ENCODE measurements at places on chromosomes 7 and 10.
A peak's percentile ranks its signal among the peaks of the same experiment; 100 is the strongest.

DNA sequence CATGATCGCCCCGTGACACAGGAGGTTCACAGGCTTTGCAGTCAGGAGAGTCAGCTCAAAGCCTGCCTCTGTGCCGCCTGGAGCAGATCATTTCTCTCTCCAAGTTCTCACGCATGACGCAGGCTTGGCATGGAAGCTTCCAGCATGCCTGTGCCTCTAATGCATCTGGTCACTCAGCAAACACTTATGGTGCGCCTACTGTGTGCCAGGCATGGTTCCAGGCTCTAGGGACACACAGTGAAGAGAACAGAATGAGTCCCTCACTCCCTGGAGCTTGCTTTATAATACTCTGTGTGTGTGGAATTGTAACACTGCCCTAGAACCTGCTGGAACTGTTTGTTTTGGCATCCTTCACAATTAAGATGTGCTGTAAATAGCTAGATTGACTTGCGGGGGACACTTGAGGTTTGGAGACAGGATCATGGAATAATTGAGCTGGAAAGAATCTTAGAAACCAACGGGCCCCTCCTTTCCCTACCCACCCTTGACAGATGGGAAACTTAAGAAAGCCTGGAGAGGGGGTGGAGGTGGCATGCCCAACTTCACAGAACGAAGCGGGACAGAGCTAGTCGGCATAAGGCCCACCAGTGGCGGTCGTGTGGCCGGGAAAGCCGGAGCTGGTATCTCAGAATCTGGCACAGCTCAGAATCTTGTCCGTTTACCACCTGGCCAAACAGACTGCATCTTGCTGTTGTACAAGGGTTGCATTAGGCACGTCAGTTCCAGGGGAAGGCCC lies 4.6 kb upstream of the MYH16 start:
- no peak for DNase-seq

- no peak for DNase-seq
Measured at GRCh38 chr7:101287032-101287431, 34.6 kb downstream of the IFT22 start.

GRCh38 chr10:19500959-19501358 lies 315.3 kb upstream of the PLXDC2 start:
- no peak for DNase-seq

DNA sequence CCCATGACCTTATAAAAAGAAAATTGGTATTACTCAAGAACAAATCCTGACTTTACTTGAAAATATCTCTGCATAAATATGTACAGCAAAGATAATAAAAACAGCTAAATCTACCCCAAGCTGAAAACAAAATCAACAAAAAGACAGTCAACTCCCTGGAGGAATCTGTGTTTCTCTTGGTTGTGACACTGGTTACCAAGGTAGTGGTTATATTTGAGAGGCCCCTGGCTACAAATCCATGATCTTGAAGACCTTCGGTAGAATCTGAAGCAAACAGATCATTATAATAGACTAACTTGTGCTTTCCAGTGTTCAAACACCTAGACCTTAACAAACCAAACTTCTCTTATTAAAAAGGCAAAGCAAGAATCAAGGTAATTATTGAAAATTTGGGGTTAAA lies 123.9 kb upstream of the SGCE start:
- DNase-seq = no peak

DNA sequence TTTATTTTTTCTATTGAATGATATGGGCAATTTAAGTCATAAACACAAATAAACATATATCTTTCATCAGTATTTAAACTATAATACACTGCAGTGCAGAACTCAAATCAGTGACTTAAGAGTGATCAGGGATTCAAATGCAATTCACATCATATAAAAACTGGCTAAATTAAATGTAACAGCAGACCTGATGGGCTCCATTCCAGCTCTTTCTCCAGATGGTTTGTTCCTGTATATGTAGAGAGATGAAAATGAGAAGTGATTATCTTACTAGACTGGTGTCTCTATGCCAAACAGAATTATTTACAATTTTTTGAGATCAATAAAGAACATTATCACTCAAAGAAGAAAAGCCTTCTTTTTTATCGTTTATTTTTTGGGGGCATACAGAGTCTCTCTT lies 568.8 kb upstream of the ADARB2 start:
- DNase-seq = no peak

DNA sequence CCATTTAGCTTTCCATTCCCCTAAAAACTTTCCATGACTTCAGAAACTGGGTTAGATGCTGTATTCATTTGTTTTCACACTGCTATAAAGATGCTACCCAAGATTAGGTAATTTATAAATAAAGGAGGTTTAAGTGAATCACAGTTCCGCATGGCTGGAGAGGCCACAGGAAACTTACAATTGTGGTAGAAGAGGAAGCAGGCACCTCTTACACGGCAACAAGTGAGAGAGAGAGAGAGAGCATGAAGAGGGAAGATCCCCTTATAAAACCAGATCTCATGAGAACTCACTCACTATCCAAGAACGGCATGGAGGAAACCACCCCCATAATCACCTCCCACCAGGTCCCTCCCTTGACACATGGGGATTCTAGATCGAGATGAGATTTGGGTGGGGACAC lies 336.8 kb downstream of the TFEC start:
- DNase-seq = no peak

- DNase-seq = no peak
Measured at GRCh38 chr7:39084349-39084748, 106.6 kb downstream of the POU6F2 start.

DNA sequence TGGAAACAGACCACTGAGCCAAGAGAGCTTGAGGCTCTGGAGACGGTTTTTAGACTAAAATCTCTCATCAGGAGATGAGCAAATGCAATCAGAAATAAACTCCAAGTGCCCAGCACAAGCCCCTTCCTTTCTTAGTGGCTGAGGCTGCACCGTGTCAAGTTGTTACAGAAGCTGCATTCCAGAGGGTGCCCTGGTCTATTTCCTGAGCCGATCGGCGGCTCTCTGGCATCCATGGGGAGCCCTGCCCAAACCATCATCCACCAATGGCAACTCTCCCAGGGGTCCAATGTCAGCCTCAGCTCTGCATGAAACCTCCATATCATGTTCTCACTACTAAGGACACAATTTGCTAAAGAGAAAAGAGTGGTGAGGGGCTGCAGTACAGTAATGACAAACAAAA lies 89.6 kb downstream of the SVIL start:
- DNase-seq = no peak

- DNase-seq = no peak
Measured at GRCh38 chr10:43077421-43078171, 727 bp downstream of the RET start.

GRCh38 chr7:71828361-71828760 lies 583.8 kb downstream of the CALN1 start:
- DNase-seq = no peak

- no peak for DNase-seq
Measured at GRCh38 chr7:149475121-149476045, 14.5 kb upstream of the ZNF777 start.

- no peak for DNase-seq
Measured at GRCh38 chr10:110610308-110610774, 33.8 kb upstream of the RBM20 start.

DNA sequence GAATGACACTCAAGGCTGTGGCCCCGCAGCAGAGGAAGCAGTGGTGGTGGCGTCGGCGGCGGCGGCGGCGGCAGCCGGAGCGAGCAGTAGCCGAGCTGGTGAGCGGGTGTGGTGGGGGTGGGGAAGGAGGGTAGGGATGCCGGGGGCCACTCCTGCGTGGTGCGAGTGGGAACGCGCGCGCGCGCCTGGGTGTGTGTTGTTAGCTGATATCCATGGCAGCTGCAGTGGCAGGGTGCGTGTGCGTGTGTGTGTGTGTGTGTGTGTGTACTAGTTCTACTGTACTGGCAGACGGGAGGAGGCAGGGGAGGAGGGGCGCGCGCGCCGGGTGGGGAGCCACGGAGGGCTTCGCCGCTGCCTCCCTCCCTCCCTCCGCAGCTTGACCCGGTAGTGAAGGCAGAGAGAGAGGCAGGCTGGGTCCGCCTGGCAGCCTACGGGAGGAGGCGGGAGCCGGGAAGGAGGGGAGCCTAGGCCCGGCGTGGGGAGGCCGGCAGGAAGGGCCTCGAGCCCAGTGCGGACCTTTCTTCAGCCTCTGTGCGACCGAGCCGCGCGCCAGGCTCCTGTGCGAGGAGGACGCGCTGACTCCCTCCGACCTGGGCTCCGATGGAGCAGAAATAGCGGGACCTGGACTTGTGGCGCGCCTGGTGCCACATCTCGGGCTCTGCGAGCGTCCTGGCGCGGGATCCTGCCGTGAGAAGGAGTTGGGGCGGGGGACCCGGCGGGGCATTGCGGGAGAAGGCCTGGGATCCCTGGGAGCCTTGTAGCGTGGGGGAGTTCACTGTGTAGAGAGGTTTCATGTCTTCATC lies at the start of gene MAGI2:
MAGI2 (minus strand) TSS at position 110 of the 803 bp plus-strand sequence. CDS start 347 bp downstream, outside the sequence.
- peak; percentile 16 for DNase-seq

DNA sequence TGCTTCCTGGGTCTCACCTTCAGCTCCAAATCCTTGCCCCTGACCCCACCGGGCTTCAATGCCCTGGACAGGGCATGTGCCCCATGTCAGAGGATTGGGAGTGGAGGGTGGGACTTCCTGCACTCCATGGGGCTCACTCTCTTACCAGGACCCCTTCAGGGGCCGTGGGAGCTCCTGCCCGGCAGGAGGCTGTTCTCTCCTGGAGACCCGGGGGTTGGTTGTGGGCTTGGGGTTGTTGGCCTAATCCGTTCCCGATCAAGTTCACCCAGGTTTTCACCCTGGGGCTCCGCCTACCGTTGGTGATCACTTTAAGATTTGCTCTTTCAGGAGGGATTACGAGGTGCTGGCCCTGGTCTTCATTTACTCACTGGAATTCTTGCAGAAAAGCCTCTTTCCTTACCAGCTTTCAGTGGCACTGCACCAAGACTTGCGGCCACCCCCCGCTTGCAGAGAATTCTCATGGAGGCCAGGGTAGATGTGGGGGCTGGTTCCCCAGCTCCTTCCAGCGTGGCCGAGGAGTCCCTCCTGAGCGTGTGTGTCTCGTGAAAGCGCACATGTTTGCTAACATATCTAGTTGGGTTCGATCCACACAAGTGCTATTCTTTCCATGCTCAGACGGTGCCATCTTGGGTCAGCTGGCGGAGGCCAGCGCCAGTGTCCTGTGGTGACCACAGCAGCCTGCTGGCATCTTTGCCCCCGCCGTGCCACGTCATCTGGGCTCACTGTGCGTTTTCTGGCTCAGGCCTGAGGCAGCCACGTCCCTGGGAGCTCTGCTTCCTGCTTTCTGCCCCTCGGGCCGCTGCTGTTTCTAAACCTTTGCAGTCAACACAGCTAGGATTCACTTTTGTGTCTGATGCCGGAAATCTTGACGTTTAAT lies 15.6 kb downstream of the PWWP2B start:
- DNase-seq = no peak

DNA sequence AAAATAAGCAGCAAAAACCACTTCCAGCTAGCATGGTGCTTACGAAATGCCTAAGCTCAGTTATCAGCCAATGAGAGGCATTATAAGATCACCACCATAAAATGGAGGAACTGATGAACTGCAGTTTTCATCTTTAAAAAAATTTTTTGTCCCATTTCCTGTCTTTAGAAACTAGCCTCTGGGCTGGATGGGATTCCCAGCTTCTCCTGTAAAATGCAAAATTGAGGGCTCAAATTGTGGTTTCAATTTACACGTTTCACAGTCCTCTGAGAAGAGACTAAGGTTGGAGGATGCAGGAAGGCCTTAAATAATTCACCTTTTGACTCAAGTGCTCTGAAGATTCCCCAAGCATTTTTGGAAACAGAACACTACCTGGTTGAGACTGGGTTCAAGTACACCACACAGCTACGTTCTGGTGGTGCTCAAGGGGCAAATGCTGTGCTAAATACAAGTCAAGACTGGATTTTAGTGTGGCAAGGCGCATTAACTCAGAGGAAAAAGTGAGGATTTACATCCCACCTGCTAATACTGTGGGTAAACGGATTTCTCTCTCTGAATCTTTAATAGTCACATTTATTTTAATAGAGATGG lies 951 bp downstream of the ZNF25 start:
- DNase-seq = no peak

GRCh38 chr10:77926566-77927401 lies at the start of gene DLG5:
Gene DLG5 (minus strand): TSS chr10:77926755. CDS start chr10:77926520, 235 bp downstream.
- DNase-seq = no peak

GRCh38 chr7:2522780-2523433 lies 3.3 kb downstream of the LFNG start:
- DNase-seq = no peak

GRCh38 chr7:55303220-55303619 lies 61.9 kb upstream of the LANCL2 start:
- no peak for DNase-seq

DNA sequence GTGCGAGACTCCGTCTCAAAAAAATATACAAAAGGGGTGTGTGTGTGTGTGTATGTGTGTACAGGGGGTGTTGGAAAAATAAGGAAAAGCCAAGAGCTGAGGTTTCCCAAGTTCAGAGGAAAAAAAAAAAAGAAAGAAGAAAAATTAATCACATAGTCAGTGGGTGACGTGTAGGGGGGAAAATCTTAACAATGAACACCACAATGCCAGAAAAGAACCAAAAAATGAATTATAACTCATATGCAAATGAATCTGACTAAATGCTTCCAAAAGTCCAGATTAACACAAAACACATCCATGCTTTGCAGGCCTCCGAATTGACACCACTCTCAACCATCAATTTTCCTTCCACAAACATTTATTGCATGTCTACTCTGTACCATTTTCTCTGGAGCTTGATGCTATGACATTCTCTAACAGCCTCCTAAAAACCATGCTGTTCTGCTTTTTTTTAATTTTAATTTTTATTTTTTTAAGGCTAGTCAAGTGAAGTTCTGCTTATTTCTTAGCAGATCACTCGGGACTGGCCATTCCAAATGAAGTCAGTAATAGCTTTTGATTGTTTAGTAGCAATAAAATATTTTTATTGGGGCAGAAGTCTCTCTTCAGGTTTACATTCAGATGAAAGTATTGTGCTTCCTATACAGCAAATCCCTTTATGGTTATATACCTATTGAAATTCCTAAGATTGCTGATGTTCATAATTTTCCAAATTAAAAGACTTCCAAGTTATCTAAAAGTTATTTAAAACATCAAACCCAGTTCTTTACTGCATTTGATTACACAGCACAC lies 133.8 kb downstream of the CNOT4 start:
- no peak for DNase-seq

GRCh38 chr7:91342346-91342745 lies 78.1 kb downstream of the FZD1 start:
- DNase-seq = no peak

GRCh38 chr7:117137868-117138267 lies 184.6 kb downstream of the ST7 start:
- DNase-seq = no peak

- no peak for DNase-seq
Measured at GRCh38 chr10:23001901-23002516, 74.2 kb downstream of the ARMC3 start.
